ENCODE measurements at places on chromosomes 7 and 10. TPM values are rescaled to one million over a fixed set of nuclear protein-coding genes. Genes with fewer than 3 reads are reported as not detected.
A peak's percentile ranks its signal among the peaks of the same experiment; 100 is the strongest.

IFIT2 gene
- 2.7 TPM for total RNA-seq

USP54 gene
- 11.5 TPM for total RNA-seq

PDSS1 gene
- total RNA-seq = 18.0 TPM

RADIL gene
- total RNA-seq = 0.07 TPM

GRCh38 chr7:70322856-70323255 lies 724.6 kb downstream of the AUTS2 start:
- DNase-seq = no peak

- no peak for DNase-seq
Observed at GRCh38 chr10:114379631-114380041, 24.7 kb downstream of the AFAP1L2 start.

DNA sequence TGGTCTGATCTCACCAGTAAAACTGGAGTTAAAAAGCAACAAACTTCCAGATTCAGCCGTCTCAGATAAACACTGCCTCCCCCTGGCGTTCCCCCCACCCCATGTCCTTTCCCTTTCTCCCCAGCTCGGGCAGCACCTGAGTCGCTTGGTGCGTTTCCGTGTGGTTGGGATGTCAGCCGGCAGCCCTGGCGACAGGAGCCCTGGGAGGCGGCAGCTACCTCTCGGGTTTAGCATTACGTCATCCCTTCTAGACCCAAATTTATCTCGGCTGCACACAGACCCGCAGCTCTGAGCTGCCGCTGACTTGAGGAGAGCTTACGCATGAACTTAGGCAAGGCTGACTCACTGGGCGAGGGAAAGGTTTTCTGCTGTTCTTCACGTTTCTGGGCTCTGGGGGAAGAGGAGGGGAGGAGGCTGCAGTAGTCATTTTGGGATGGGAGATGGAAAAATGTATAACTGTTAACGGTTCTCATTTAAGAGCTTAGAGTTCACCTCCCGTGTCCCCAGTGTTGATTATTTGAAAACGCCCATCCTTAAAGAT lies 14.4 kb downstream of the MXI1 start:
- DNase-seq = peak; percentile 86

DNA sequence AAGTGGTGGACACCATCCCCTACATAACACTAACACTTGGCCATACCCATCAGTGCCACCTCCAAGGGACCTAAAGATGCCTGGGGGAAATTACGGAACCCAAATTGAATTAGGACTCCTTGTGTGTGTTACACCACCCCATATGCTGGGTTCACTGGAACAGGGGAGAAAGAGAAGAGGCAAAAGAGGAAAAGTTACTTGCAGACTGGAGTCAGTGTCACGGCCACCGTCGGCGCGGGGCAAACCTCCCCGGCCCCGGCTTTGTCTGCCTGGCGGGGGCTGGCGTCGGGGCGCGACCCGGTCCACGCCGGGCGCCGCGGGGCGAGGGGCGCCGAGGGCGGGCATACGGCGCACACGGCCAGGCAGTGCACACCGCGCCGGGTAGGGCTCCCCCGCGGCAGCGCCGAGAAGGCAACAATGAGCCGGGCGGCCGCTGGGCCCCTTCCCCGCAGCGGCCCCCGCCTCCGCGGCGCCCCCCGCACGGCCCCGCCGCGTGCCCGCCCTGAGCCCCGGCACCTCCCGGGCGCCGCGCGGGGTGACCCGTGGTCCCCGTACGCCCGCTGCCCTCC lies 171.1 kb downstream of the FAM107B start:
- DNase-seq = no peak

- DNase-seq = no peak
Observed at GRCh38 chr7:6619961-6620360, 4.6 kb downstream of the ZNF853 start.
